Panc1 (cell line): ENCODE measurements at places on chromosomes 6 and 20. TPM values are rescaled to one million over a fixed set of nuclear protein-coding genes. Genes with fewer than 3 reads are reported as not detected.

The GTSF1L gene
- total RNA-seq, result not detected

The MACROD2 gene
- total RNA-seq, result 1.2 TPM

The TRIM39 gene
- total RNA-seq, result 13.4 TPM

The DDX43 gene
- total RNA-seq, result 24.9 TPM

The HMGA1 gene
- 444 TPM for total RNA-seq

The PACSIN1 gene
- 0.18 TPM for total RNA-seq

The OR12D3 gene
- total RNA-seq, result not detected

The SGK2 gene
- 0.90 TPM for total RNA-seq

The SLC44A4 gene
- 2.7 TPM for total RNA-seq

The TPD52L2 gene
- total RNA-seq, result 113 TPM
